ENCODE measurements at places on chromosomes 6 and 20.

GRCh38 chr20:1299522-1299921 is 29.4 kb downstream of the SDCBP2 start:
- no peak for DNase-seq

- no peak for DNase-seq
Measured at GRCh38 chr20:44959638-44960102, 527 bp downstream of the TOMM34 start.

GRCh38 chr6:28401172-28401571 is 1.6 kb upstream of the ZSCAN12 start:
- DNase-seq, result no peak

DNA sequence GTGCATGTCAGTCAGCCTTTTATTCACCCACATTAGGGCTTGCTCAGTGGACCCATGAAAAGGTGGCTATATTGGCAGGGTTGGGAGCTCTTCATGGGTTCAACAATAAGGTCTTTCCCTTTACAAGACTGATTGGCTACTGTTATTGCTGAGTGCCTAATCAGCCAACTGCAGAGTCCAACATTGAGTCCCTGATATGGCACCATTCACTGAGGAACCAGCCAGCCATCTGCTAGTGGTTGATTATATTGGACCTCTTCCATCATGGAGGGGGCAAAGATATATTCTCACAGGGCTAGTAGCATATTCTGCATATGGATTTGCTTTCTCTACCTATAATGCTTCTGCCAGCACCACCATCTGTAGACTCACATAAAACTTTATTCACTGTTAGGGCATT is 69.9 kb downstream of the CDKAL1 start:
- DNase-seq, result no peak

DNA sequence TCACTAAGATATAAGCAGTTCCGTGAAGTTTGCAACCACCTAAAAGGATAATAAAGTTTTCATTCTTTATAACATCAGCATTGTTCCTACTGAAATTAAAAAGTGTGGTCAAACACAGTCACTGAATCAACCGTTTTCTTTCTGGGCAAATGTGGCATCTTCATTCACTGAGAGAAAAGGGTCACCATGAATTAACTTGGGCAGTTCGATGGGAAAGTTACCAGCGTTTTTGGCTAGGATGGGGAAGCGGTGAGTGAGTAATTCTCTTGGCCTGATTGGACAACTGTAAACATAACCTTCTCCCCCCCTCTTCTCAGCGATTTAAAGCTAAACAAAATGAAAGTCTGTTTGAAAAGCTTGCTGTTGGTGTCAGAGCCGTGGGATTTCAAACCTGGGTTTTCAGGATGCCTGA is 181.8 kb downstream of the SASH1 start:
- DNase-seq, result no peak

DNA sequence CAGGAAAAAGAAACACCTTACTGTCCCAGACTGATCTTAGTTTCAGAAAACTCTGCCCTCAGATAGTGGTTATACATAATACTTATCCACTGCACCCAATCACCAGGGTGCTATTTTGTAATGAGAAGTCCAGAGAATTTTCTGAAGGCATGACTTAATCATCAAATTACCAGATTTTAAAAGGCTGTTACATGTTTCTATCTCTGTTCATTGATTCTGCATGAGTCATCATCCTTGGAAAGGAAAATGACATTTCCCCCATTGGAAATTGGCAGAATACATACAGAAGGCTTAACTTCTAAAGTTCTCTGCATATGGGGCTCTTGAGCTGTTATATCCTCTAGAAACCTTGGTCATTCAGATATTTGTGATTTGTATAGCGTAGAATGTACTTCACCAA is 587.9 kb upstream of the FLRT3 start:
- no peak for DNase-seq

- DNase-seq, result no peak
Measured at GRCh38 chr6:154167126-154167525, 128.1 kb downstream of the OPRM1 start.

GRCh38 chr6:83463886-83464285 is 33.0 kb upstream of the ME1 start:
- DNase-seq, result no peak

- DNase-seq, result no peak
Measured at GRCh38 chr6:154479351-154479769, 31.1 kb downstream of the CNKSR3 start.

- no peak for DNase-seq
Measured at GRCh38 chr6:124888581-124889371, 73.5 kb upstream of the RNF217 start.

GRCh38 chr6:47897247-47897646 is 115.4 kb downstream of the OPN5 start:
- DNase-seq, result no peak

DNA sequence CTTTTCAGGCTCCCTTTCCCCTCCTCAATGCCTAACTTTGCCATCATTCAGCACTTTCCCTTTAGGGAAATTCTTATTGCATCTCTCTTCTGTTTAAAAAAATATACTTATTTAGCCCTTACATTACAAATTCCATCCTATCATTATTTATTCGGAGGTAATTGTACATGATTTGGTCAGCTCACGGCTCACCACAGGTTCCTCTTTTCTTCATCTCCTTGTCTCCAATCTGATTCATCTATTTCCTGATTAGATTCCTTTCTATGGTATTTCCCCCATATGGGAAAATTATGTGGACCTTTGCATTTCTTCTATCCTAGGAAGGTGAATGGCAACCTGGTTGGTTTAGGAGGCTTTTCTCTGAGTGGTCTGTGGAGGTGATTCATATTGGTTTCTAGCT is 12.9 kb upstream of the EMILIN3 start:
- no peak for DNase-seq

DNA sequence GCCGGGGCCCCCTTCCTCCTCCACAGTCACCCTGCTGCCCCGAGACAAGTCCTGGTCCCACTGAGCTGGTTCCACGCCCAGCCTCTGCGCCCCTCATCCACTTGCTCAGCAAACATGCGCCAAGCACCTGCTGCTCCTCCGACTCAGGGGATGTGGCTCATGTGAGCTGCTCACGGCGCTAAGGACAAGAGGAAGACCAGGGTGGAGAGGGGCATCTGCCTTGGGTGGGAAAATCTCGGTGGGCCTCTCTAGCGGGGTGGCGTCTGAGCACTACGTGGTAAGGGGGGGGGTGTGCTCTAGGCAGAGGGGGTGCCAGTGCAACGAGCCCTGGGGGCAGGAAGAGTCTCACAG is 4.5 kb downstream of the LAMA5 start:
- no peak for DNase-seq

GRCh38 chr20:2799271-2799670 is 1.2 kb downstream of the CPXM1 start:
- DNase-seq, result no peak

- no peak for DNase-seq
Measured at GRCh38 chr6:135419162-135419561, 78.4 kb downstream of the AHI1 start.

GRCh38 chr20:8798505-8798904 is 270.4 kb upstream of the PLCB4 start:
- DNase-seq, result no peak

GRCh38 chr6:582370-582769 is 74.5 kb downstream of the HUS1B start:
- no peak for DNase-seq

DNA sequence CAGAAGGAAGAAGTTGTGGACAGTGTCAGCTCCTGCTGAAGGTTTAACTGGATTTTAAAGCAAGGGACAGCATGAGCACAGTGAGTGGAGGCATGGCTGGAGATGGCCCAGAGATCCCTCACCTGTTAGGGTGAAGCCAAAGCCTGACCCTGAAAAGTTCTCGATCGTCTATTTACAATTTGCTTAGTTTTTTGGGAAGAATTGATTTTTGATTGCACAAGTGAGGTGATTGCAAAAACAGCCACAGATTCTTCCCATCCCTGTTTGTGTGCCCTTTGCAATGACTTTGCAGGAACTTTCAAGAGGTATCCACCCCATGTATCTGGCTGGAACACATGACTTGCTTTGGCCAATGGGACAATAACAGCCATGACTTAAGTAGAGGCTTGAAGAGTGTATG is 170.1 kb downstream of the TFAP2C start:
- DNase-seq, result no peak

DNA sequence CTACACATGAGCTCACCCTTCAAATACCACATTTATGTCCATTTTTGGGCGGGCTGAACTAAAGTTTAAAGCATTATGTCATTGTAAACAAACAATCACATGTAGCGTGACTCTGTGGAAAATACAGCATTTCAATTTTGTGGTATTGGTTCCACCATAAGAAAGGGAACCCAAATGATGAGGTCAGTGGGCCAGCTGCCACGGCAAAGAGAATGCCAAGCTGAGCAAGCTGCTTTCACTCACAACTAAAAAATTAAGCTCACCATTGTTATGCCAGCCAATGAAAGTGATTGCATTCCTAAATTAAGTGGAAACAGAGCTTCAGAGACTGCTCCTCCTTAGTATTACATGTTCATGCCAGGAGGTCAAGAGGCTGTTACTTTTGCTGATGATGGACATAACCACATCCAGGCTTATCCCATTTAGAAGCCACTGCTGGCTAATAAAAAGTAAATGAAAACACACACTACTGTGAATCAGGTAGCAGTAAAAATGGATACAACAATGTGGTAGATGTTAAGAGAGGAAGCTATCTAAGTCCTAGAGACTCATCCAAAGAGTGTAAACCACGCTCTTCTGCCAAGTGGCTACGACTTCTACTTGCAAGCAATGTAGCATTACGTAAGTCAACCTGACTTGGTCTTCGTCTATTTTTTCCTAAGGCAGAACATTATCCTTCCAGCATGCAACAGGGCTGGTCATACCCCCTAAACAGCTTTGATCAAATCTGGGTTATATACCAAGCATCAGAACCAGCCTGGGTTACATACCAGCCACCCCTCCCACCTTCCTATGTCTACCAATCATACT is 164.8 kb downstream of the BACH2 start:
- no peak for DNase-seq

GRCh38 chr6:214428-214827 is 77.9 kb upstream of the DUSP22 start:
- DNase-seq, result no peak

- no peak for DNase-seq
Measured at GRCh38 chr6:136524339-136524935, 25.8 kb downstream of the MAP7 start.

DNA sequence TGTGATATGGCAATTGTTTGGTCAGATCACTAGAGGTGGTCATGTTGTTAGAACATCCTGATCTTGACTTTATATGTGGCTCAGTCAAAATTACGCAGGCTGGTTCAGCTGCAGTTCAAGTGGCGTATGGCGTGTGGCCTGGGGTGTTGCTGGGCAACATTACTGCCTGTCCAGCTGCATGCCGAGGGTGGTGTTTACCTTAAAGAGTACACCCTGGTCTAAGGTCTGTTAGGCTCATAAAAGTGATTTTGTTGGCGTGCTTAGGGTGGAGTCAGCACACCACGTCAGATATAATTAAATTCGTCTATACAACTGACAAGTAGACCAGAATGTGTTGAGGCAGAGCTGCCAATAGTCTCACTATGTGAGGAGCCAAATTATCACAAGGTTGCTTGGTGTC is 55.6 kb upstream of the NEDD9 start:
- no peak for DNase-seq

DNA sequence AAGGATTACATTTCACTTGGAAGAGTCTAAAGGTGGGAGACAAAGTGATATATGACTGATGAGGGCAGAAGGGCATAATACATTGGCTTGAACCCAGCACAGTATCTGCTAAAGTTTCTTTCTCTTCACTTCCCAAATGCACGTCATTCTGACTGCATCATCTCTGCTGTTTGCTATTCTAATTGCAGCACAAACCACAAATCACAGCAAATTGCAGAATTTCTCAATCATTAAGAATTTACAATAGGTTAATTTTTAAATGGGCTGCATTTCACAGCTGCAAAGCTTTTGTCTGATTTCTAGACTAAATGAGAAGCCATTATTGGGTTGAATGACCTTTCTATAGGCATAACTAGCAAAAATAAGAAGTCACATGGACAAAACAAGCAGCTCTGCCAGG is 337.0 kb downstream of the RNGTT start:
- no peak for DNase-seq

GRCh38 chr6:162119341-162119740 is 608.2 kb downstream of the PRKN start:
- no peak for DNase-seq

- DNase-seq, result no peak
Measured at GRCh38 chr6:17149571-17149970, 47.7 kb downstream of the STMND1 start.

- DNase-seq, result no peak
Measured at GRCh38 chr6:134374491-134375219, 56.7 kb upstream of the SGK1 start.

GRCh38 chr6:27359231-27359630 is 29.3 kb upstream of the ZNF391 start:
- no peak for DNase-seq

GRCh38 chr20:56392132-56392880 is at the start of the genes AURKA and CSTF1:
TSS of gene AURKA (minus strand) at chr20:56392215. CDS start at chr20:56388197, 4,018 bp downstream.
TSS of gene CSTF1 (plus strand) at chr20:56392645. CDS start at chr20:56395553, 2,908 bp downstream.
- DNase-seq, result peak; percentile 99

DNA sequence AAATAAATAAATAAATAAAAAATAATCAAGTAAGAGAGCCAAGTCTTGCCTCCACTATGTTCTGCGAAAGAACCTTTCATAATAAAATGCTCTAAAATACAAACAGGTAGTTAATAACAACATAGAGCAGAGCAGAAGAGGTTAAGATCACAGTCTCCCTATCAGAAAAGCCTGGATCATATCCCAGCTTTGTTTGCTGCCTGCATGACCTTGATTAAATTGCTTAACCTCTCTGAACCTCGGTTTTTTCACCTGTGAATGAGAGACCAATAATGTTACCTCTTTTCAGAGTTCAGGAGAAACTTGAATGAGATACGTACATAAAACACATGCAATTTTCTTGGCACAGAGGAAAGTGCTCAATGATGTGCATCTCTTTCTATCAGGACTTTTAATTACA is 44.4 kb downstream of the ARHGAP18 start:
- DNase-seq, result no peak

DNA sequence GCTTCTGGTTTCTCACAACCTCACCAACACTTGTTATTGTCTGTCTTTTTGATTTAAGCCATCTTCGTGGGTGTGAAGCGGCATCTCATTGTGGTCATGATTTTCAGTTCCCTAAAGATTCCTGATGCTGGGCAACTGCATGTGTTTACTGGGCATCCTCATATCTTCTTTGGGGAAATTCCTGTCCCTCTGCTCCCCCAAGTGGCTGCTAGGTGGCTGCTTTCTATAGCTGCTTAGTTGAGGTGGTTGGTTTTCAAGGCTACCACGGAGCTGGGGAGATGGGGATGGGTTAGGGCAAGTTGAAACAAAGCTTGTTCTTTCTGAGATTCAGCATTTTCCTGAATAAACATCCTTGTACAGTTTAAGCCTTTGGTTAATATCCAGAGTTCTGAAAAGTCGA is 403.9 kb upstream of the SULF2 start:
- DNase-seq, result no peak

DNA sequence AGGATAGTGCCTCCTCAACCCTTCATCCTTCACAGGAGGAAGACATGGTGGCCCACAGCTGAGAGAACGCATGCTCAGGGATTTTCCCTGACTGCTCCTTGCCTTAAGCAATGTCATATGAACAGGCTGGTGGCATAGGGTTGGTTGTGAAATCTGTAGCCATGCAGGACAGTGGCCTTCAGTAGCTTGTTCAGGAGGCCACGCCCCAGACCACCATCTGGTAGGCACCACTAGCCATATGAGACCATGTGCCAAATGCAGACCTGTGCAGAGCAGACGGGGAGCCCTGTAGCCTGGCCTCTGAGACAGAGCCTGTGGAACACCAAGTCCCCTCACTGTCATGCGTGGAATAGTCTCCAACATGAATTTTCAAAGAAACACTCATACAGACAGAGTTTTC is 76.5 kb downstream of the ADTRP start:
- no peak for DNase-seq
